Spleen (tissue), 13 donors: ENCODE measurements at places on chromosomes 4 and X. TPM values are rescaled to one million over a fixed set of nuclear protein-coding genes. Genes with fewer than 3 reads are reported as not detected.

The PAGE5 gene
- polyA plus RNA-seq = not detected

The RHOXF1 gene
- polyA plus RNA-seq = 0.15 TPM

The JADE3 gene
- 8.8 TPM for polyA plus RNA-seq

The GUCY1A1 gene
- polyA plus RNA-seq = 2.7 TPM

The WDR17 gene
- polyA plus RNA-seq = 1.3 TPM

The NDST4 gene
- not detected for polyA plus RNA-seq

The FGB gene
- 0.74 TPM for polyA plus RNA-seq

The STARD8 gene
- 5.6 TPM for polyA plus RNA-seq

The SPP1 gene
- 18.4 TPM for polyA plus RNA-seq

The CXorf66 gene
- not detected for polyA plus RNA-seq

The PPEF2 gene
- polyA plus RNA-seq = 0.06 TPM

The NPY5R gene
- polyA plus RNA-seq = 2.3 TPM

The ENPEP gene
- polyA plus RNA-seq = 3.7 TPM

The NDP gene
- 0.36 TPM for polyA plus RNA-seq
